ENCODE measurements at places on chromosomes 5 and 9. TPM values are rescaled to one million over a fixed set of nuclear protein-coding genes. Genes with fewer than 3 reads are reported as not detected.
A peak's percentile ranks its signal among the peaks of the same experiment; 100 is the strongest.

BTNL8 gene
- not detected for polyA plus RNA-seq

LCN12 gene
- polyA plus RNA-seq: 1.1 TPM

- DNase-seq: no peak
Observed at GRCh38 chr9:74847478-74848152, 40.1 kb downstream of the TRPM6 start.

GRCh38 chr5:108380531-108381349 is 1.2 kb downstream of the FBXL17 start:
- peak; percentile 74 for DNase-seq

GRCh38 chr5:55993731-55994494 is 850 bp downstream of the IL6ST start:
- DNase-seq: no peak

GRCh38 chr9:90259311-90260246 is 383.0 kb downstream of the DIRAS2 start:
- no peak for DNase-seq

- peak; percentile 26 for DNase-seq
Observed at GRCh38 chr5:78320401-78320800, 25.9 kb upstream of the AP3B1 start.

DNA sequence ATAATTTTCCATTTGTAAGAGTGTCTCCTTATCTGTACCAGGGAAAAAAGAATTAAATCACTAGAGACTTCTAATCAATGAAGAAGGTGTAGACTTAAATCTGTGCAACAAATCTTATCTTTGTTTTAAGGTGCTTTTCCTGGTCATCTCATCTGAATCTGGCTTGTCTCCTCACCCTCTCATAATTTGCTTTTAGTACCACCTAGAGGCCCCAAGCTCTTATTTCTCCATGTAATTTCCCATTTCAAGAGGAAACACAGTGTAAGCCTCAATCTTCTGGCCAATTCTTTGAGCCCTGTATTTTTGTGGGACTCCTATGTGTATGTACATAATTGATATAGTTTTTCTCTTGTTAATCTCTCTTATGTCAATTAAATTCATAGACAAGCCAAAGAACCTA is 1975.3 kb upstream of the CDH6 start:
- no peak for DNase-seq

- no peak for DNase-seq
Observed at GRCh38 chr9:76576344-76576743, 117.4 kb downstream of the GCNT1 start.

GRCh38 chr5:132087176-132087575 is 13.6 kb downstream of the CSF2 start:
- no peak for DNase-seq

C6 gene
- polyA plus RNA-seq: 0.02 TPM

- peak; percentile 51 for DNase-seq
Observed at GRCh38 chr9:37197158-37198038, 77.0 kb downstream of the ZCCHC7 start.

DNA sequence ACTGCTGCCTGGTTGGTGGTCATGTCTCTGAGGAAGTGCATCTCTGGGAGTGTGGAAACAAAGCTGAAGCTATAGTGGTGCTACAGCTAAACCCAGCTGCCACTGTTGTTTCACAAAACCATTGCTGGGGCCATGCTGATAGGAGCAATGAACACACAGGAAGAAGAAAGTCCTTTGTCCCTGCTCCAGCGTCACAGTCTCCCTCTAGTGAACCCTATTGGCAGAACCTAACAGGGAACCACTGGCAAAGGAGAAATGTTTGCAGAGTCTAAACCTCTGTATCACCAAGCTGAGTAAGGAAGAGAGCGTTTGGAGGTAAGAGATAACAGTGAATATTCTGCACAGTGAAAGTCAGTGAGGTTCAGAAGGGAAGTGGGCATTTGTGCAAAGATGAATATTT is 244.0 kb downstream of the YTHDC2 start:
- no peak for DNase-seq

DNA sequence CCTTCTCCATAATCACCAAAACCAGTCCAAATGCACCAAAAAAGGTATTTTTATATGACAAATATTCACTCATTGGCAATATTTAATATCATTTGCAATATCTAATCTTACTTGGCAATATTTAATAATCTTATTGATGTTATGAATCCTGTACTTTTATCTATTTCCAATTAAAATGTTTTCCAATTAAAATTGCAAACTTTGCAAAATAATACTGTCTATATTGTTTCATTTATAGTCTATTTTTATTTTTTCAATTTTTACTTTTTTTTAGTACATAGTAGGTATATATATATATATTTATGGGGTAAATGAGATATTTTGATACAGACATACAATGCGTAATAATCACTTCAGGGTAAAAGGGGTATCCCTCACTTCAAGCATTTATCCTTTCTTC is 109.9 kb downstream of the AGTPBP1 start:
- DNase-seq: no peak

DNA sequence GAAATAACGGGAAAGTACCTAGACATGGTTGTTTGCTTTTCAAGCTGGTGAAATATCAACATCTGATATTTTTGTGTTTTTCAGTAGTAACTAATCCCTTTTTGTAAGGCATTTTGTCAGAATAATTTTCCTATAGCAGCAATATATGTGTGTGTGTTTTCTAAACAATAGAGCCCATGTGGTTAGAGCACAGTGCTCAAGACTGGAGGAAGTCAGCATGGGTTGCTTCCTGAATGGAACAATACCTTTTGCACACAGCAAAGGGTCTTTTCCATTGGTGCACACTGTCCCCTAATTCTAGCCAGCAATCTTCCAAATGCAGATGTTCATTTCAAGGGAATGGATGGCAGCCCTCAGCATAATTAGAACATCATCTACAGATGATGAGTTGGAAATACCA is 270.1 kb downstream of the AOPEP start:
- DNase-seq: no peak

DNA sequence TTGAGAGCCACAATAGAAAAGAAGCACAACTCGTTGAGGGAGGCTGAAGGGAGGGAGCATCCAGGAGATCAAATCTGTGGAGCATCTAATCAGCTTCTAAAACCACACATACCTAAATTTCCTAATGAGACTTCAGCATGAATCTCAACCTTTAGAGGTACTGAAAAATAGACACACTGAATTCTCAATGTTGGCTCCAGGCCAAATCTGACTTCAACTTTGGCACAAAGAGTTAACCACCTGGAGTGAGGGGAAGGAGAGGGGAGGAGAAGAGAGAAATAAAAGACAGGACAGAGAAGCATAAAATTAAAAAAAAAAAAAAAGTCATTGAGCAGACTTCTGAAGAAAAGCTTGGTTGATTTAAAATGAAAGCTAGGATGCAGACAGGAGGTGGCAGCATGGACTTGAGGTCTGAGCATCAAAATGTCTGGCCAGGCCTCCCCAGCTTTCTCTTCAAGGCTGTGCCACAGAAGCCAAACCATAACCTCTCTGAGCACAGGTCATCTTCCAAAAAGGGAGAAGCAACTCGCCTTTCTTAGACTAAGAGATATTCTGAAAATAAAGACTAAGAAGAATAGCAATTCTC is 205.6 kb downstream of the DENND1A start:
- DNase-seq: peak; percentile 15

- no peak for DNase-seq
Observed at GRCh38 chr5:151205411-151205810, 18.5 kb downstream of the CCDC69 start.

GRCh38 chr9:88972401-88972800 is 18.9 kb upstream of the S1PR3 start:
- DNase-seq: no peak

- DNase-seq: no peak
Observed at GRCh38 chr5:67021031-67021430, 175.6 kb downstream of the CD180 start.

SOX30 gene
- 0.10 TPM for polyA plus RNA-seq

PSAT1 gene
- 37.0 TPM for polyA plus RNA-seq

TXNDC8 gene
- polyA plus RNA-seq: not detected

DNA sequence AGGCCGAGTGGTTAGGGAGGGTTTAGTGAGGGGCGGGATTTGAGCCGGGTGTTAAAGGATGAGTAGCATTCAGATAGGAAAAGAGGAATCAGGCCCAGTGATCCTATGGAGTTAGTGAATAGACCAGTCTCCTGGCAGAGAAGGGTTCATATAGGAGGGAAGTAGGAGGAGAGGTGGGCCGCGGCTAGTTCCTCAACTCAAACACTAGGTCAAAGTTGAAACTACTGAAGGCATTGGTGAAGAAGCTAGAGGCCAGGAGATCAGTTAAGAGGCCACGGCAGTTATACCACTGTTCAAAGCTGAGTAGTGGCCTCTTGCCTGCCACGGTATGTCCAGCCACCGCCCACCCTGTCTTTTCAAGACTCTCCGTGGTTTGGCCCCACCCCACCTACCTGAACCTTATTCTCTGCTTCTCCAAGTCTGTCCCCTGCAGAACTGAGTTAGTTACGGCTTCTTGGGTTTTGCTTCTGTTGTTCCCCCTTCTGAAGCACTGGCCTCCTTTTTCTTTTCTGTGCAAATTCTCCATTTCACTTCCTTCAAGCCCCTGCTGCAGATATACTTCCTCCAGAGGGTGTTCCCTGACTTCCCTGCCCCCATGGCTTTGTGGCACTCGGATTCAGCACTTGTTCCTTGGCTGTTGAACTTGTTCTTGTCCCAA is 1.8 kb downstream of the ZBTB34 start:
- no peak for DNase-seq

GRCh38 chr5:176616511-176616910 is 6.6 kb upstream of the GPRIN1 start:
- no peak for DNase-seq

- DNase-seq: no peak
Observed at GRCh38 chr5:178359738-178360137, 127.1 kb upstream of the PHYKPL start.

DNA sequence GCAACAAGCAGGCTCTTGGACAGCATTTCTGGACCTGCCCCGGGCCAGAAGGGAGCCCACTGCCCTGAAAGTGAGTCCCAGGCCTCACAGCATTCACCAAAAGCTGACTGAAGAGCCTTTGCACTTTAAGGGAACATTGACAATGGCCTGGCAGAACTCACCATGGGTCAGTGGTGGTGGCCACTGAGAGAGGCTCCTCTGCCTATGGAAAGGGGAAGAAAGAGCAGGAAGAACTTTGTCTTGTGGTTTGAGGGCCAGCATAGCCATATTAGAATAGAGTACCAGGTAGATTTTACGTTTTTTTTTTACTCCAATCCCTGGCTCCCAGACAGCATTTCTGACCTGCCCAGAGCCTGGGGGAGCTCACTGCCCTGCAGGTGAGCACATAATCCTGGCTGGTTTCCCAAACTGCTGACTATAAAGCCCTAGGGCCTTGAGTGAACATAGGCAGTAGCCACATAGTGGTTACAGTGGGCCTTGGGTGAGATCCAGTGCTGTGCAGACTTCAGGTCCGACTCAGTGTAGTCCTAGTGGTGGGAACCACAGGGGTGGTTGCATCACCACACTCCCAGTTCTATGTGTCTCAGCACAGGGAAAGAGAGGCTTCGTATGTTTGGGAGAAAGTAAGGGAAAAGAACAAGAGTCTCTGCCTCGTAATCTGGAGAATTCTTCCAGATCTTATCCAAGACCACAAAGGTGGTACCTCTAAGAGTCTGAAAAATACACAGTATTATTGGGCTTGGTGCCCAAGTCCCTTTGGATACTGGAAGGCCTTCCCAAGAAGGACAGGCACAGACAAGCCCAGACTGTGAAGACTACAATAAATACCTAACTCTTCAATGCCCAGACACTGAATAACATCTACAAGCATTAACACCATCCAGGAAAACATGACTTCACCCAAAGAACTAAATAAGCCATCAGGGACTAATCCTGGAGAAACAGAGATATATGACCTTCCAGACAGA is 89.5 kb downstream of the TSSK1B start:
- DNase-seq: no peak

- DNase-seq: no peak
Observed at GRCh38 chr9:6944896-6945295, 187.1 kb downstream of the KDM4C start.

- DNase-seq: no peak
Observed at GRCh38 chr9:132487351-132487791, 77.4 kb downstream of the CFAP77 start.

GRCh38 chr9:105403552-105404248 is 44.1 kb upstream of the FSD1L start:
- no peak for DNase-seq

DNA sequence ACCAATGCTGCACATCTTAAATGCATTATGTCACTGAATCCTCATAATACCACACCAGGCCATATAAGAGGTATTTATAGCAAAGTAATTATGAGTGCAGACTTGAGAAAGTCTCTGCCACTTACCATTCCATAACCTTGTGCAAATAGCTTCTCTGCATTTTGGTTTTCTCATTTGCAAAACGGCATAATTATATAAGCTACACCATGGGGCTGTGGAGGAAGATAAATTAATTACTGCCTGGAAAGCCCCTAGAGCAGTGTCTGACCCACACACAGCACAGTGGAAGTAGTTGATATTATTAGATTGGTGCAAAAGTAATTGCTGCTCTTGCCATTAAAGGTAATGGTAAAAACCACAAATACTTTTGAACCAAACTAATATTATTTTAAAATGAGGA is 9.5 kb upstream of the IL9 start:
- DNase-seq: no peak

- no peak for DNase-seq
Observed at GRCh38 chr5:169561893-169562292, 21.7 kb upstream of the SPDL1 start.

GRCh38 chr9:38424918-38425317 is 664 bp upstream of the IGFBPL1 start:
- DNase-seq: no peak

BAAT gene
- 0.02 TPM for polyA plus RNA-seq

DNA sequence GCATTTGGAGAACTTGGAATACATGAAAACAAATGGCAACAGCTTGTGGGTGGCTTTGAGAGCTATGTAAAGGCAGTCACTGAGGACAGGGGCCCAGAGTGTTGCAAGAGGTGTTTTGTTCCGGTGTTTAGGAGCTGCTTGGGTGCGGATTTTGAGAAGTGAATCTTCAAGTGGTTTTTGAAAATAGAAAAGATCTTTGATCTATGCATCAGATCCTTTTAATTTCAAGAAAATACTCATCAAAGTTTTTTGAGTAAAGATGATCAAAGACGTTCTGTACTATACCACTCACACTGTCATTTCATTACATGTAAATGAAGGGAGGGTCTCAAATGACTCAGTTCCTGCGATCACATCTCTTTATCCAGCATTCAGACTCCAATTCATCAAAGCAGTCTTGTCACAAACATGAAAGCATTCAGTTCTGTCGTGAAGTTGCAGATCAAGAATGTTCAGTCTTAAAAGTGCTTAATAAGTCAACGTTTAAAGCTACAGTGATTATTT is 112.5 kb downstream of the WDR41 start:
- DNase-seq: no peak

DMRT3 gene
- not detected for polyA plus RNA-seq

CTNNAL1 gene
- polyA plus RNA-seq: 32.8 TPM

LCN9 gene
- not detected for polyA plus RNA-seq

- DNase-seq: no peak
Observed at GRCh38 chr9:81620002-81620390, 69.4 kb downstream of the TLE1 start.

- DNase-seq: no peak
Observed at GRCh38 chr9:91060520-91061343, 259.1 kb downstream of the SYK start.

GNG10 gene
- 69.3 TPM for polyA plus RNA-seq

- no peak for DNase-seq
Observed at GRCh38 chr5:133754575-133755169, 142.3 kb upstream of the FSTL4 start.
